Coronary artery (tissue), 2 donors: ENCODE measurements at places on chromosomes 5 and 9.

DNA sequence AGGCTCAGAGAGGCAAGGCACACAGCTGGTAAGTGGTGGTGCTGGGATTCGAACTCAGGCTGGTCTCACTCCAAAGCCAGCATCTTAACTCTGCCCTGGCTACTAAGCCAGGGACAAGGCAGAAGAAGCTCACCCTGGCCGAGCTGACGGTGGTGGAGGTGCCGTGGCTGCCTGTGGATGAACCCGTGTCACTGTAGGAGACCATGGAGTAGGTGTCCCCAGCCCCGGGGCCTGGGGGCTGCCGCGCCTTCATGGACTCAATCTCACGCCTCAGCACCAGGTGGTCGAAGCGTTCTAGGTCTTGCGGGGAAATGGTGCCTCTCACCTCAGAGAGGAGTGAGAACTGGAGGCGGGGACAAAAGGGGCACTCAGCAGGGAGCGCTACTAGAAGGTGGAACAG is 35.4 kb upstream of the AKNA start:
- DNase-seq, result no peak

DNA sequence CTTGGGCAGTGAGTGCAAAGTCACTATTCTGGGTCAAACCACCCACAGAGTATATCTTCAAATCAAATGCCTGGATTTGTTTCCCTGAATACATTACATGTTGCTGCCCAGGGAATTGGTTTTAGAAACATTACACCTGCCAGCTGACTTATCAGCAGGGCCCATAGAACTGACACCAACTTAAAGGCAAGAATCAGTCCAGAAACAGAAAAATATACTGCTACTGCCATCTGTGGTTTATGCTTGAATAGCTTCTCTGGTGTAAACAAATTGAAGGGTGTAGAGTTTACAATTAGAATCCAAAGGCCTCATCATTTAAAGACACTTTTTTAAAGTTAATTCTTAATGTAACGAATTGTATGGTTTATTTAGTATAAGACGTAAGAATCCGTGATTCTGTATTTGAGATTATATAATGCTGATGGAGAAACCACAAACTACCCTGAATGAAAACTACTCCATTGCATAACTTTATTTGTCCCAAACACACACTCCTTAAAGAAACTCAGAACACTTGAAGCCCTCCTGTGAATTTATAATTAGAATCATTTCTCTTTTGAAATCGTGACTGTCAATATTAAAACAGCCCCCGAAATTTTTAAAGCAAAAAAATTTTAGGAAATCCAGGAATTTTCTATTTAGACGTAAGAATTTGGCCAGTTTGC is 6.2 kb downstream of the NR6A1 start:
- no peak for DNase-seq

- no peak for DNase-seq
Observed at GRCh38 chr9:112860451-112860850, 30.2 kb downstream of the SLC46A2 start.

- no peak for DNase-seq
Observed at GRCh38 chr5:123951582-123951977, 439.6 kb downstream of the CSNK1G3 start.

DNA sequence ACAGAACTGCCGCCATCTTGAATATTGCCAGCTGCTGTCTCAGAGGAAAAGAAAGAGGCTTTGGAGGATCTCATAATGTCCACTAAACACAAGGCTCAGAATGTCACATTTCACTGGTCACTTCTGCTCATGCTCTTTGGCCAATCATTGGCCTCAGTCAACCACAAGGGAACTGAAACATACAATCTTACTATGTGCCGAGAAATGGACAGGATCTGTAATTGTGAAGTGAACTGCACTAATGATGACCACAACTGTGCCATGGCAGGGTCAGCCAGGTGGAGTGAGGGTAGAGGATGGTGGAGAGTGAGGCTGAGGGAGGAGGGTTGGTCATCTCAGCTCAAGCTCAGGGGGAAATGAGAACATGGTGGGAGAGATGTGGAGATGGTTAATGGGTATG is 32.8 kb downstream of the GDNF start:
- DNase-seq, result no peak

DNA sequence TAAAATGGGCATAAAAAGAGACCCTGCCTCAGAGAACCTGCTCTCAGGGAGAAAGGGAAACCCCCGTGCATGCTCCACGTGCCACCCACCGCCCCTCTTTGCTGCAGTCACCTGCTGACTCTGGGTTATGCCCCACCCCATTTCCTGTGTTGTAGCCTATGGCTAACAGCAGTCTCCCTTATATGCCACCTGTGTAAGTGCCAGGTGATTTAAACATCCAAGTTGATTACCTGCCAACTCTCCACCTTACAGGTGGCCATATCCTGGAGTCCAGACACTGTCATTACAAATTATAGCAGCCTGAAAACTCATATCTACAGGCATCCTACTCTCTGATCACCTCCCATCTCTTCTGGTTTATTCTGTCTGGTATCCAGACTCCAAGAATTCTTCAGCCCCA is 242.6 kb downstream of the HSPA4 start:
- DNase-seq, result no peak

DNA sequence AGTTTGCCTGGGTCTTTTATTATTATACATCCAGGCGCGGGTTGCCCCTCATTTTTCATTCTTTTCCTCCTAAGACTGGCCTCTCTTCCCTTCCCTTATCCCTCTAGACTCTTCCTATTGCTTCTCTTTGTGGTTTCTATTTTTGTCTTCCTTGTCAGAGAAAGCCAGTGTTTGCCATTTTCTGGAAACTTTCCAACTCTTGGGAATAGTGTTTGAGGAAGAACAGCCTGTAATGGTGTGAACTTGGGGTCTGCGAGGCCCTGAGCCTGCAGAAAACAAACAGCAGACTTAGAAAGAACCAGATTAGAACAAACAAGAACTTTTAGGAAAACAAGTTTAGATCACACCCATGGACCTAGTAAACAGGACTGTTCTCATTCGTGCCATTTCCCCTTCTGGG is 15.5 kb downstream of the PRKACG start:
- DNase-seq, result no peak

DNA sequence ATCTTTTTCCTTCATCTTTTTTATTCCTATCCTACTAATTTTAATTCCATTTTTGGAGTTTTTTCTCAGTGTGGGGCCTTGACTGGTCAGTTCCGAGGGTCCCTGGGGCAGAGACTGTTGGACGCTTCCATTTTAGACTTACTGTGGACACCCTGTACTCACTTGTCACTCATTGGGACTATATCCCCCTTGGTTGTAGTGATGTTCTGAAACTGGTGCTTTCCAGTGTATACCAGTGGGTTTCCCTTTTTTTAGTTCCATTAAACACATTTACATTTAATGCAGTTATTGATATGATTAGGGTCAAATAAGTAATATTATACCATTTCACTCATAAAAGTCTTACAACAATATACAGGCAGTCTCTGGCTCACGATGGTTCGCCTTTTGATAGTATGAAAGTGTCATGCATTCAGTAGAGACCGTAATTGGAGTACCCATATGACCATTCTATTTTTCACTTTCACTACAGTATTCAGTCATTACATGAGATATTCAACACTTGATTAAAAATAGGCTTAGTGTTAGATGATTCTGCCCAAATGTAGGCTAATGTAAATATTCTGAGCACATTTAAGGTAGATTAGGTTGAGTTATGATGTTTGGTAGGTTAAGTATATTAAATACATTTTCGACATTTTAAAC is 46.0 kb downstream of the CNOT6 start:
- DNase-seq, result no peak

- no peak for DNase-seq
Observed at GRCh38 chr9:85392260-85392659, 349.5 kb downstream of the AGTPBP1 start.

- no peak for DNase-seq
Observed at GRCh38 chr9:138114501-138115245, 237.1 kb downstream of the CACNA1B start.

DNA sequence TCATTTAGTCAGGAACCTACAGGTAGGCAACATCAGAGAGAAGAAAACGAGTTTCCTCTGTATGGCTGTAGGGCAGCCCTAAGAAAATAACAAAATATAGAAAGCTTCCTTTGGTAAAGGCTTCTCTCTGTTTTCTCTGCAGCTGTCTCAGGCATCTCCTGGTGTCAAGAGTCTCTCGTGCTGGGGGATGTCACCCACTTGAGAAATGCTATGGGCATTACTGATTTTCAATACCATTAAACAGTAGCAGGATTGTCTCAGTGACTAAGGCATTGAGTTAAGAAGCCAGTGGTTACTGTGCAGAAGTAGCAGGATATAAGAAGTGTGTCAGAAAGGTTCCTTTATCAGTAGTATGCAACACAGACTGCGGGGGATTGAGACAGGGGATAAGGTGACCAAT is 32.4 kb downstream of the LIFR start:
- no peak for DNase-seq

GRCh38 chr5:58149345-58149744 is 310.5 kb downstream of the PLK2 start:
- DNase-seq, result no peak

- no peak for DNase-seq
Observed at GRCh38 chr9:72355153-72355552, 9.9 kb downstream of the ZFAND5 start.

DNA sequence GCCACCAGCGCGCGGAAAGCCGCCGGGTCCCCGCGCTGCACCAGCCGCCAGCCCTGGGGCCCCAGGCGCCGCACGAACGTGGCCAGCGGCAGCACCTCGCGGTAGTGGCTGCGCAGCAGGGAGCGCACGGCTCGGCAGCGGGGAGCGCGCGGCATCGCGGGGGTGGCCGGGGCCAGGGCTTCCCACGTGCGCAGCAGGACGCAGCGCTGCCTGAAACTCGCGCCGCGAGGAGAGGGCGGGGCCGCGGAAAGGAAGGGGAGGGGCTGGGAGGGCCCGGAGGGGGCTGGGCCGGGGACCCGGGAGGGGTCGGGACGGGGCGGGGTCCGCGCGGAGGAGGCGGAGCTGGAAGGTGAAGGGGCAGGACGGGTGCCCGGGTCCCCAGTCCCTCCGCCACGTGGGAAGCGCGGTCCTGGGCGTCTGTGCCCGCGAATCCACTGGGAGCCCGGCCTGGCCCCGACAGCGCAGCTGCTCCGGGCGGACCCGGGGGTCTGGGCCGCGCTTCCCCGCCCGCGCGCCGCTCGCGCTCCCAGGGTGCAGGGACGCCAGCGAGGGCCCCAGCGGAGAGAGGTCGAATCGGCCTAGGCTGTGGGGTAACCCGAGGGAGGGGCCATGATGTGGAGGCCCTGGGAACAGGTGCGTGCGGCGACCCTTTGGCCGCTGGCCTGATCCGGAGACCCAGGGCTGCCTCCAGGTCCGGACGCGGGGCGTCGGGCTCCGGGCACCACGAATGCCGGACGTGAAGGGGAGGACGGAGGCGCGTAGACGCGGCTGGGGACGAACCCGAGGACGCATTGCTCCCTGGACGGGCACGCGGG is at the start of gene TERT:
TSS of gene TERT (minus strand) at position 234 of the 815 bp plus-strand sequence. CDS start at position 155, 79 bp downstream.
- no peak for DNase-seq

- DNase-seq, result no peak
Observed at GRCh38 chr9:105385381-105385985, 62.4 kb upstream of the FSD1L start.

DNA sequence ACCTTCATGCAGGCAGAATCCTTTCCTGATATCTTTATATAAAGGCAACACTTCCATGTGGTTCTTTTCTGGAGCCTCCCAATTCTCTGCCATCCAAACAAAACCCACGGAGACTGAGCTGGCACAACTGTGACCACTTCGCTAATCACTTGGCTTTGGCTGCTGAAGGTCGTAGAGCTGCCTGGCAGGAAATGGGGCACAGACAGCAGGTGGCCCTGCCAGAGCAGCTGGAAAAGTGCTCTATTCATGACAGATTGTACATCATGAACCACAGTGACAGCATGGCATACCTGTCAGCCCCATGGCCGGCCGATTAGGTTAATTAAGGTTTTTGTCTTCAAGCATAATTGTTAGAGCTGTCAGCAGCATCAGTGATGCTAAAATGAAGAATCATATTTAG is 141.9 kb upstream of the ANKRD55 start:
- DNase-seq, result no peak

DNA sequence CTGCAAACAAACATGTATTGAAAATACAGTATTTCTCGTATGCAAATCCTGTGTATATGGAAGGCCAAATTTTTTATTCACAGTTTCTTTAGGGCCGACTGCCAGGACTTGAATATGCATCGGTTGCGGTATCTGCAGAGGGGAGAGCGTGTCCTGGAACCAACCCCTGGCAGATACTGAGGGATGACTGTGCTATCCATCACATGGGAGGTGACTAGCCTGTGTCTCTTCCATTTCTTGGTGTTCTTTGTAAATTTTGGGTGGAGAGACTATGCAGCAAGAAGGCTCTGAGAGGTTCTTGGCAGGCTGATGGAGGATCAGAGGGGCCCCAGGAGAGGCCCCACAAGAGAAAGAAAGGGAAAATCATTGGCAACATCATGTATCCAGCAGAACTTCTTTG is 384.3 kb downstream of the YTHDC2 start:
- DNase-seq, result no peak

DNA sequence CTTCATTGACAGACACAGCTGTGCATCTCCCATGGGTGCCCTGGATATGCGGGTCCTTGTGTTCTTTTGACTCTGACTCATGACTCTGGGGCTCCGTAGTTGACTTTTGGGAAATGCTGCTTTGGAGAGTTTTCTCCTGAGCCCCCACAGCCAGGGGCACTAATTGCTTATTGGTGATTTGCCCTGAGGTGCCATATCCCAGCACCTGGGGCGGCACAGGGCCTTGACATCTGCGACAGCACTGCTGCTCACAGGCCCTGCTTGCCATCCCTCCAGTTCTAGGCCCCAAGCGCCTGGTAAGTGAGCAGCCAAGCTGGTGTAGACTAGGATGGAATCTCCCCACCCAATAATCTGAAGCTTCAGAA is 75.1 kb downstream of the AMBP start:
- peak; percentile 64 for DNase-seq

DNA sequence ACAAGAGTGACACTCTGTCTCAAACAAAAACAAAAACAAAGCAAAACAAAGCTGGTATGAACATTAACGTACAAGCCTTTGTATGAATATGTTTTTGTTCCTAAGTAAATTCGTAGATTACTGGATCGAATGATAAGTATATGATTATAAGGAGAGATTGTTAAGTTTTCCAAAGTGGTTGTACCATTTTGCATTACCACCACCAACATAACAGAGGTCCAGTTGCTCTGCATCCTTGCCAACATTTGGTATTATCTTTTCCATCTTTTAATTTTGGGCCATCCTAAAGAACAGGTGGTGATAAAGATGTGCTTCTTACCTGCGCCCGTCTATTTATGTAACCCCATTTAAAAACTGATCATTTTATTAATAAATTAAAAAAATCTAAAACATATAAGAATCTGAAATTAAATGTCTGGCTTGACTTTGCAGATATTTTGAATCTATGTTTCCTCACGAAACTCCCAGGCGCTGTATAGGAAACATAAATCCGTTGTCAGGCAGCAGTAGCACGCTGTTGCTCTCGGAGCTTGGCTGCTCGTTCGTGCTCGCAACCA is 593 bp upstream of the NAA35 start:
- no peak for DNase-seq

DNA sequence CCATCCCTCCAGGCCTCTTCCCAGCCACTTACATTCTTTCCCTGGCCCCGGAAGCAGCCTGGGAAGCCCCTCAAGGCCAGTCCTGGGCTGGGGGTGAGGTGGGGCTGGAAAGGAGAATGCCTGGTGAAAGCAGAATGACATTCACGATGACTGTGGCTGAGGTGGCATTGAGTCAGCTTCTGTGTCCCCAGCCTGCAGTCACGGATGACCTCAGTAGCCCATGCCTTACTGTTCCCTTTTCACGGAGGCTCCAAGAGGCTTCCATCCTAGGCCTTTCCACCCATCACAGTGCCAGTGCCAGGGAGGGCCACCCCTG is 2.7 kb downstream of the PRDM12 start:
- DNase-seq, result no peak

- no peak for DNase-seq
Observed at GRCh38 chr5:169945831-169946261, 34.4 kb downstream of the INSYN2B start.
